ENCODE measurements at places on chromosomes 12 and 14.

DNA sequence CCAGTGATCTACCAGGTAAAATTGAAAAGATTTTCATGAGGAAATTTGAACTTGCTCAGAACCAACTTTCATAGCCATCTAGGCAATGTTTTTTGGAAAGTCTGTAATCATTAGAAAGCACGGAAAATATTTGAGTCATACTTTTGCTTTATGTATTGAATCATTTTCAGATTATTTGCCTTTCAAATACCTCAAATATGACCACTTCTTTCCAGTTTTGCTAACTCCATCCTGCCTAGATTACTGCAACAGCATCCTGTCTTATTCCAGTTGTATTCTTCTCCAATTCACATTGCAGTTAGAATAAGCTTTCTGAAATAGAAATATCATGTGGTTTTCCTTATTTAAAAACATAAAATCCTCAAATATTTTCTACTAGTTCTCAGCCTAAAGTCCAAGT is 239.8 kb upstream of the FAR2 start:
- H3K27me3 ChIP-seq = no peaks in the 10 kb centered on the region
- H3K4me3 ChIP-seq = no peak overlapping the region
- no peaks in the 10 kb centered on the region for H3K36me3 ChIP-seq
- no peak for DNase-seq
- H3K27ac ChIP-seq = no peak overlapping the region
- no peaks in the 10 kb centered on the region for H3K4me1 ChIP-seq

DNA sequence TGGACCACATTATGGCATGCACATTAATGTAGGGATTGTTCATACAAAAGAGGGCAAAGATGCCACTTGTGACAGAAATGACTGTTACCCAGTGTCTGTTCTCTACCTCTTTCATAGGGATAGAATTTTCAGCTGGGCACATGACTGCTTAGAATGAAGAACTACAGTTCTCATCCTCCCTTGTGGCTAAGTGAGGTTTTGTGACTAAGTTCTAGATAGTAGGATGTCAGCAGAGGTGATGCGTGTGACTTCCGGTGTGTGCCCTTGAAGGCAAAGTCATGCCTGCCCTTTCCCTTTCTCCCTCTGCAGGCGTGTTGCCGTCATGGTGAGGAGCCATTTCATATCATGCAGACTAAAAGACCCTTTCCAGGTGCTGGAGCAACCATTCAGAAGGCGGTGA is 99.3 kb downstream of the CACNA1C start:
- H3K36me3 ChIP-seq = no peaks in the 10 kb centered on the region
- no peak overlapping the region for H3K4me3 ChIP-seq
- peaks cover 21% of the 10 kb centered on the region for H3K4me1 ChIP-seq
- no peak for DNase-seq

DNA sequence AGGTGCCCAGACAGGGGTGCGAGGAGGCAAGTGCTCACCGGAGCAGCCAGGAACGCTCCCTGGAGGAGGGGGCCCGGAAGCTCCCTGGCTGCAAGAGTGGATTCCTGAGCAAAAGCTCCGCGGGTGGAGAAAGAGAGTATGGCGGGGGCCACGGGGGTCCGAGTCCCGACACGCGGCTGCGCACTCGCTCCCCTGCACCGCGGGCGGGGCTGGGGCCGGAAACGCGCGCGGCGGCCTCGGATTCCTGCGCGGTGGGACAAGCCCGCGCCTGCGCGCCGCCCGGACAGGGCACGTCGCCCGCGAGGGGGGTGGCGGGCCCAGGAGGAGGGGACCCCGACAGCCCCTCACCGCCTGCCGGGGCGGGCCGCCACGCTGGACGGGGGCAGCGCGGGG is 27.8 kb upstream of the GPR132 start:
- peak; percentile 92 for DNase-seq
- H3K36me3 ChIP-seq = no peaks in the 10 kb centered on the region
- H3K27ac ChIP-seq = peak overlapping the region; percentile 85
- H3K4me1 ChIP-seq = peaks cover 65% of the 10 kb centered on the region
- H3K27me3 ChIP-seq = peaks cover 23% of the 10 kb centered on the region
- peak overlapping the region; percentile 74 for H3K4me3 ChIP-seq

GRCh38 chr12:26821212-26821701 is 11.7 kb downstream of the ITPR2 start:
- no peaks in the 10 kb centered on the region for H3K36me3 ChIP-seq
- H3K27ac ChIP-seq = no peak overlapping the region
- H3K4me3 ChIP-seq = no peak overlapping the region
- H3K27me3 ChIP-seq = no peaks in the 10 kb centered on the region

DNA sequence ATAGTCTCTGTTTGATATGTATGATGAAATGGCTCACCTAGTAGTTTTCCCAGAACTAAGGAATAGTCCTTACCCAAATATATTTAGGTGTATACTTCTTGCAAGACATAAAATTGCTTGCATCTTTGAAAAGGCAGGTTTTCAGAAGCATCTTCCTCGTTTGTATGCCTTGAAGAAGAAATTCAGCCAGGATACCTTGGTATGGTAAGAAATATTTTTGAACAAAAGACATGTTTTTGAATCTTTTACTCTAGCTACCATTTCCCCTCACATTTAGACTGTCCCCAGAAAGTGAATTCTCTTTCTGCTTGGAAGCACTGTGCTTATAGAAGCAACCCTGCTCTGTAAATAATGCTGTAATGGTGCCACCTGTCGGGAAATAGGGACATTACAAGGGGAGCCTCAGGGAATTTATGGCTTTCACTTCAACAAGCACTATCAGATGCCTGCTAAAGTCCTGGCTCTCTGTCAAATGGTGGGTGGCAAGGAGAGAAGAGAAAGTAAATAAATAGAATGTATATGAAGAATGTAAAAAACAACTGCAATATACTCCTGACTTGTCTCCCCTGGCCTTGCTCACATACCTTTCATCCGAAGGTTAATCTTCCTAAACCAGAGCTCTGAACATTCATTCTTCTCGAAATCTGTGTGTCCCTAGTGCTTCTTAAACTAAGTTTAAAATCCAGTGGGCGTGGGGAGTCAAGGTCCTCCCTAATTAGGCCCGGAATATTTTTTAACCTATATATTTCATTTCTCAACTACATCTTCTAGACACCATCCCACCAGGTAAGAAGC is 6.1 kb downstream of the CCDC184 start:
- peaks cover 7% of the 10 kb centered on the region for H3K4me1 ChIP-seq
- peak; percentile 90 for DNase-seq
- no peak overlapping the region for H3K4me3 ChIP-seq
- H3K27me3 ChIP-seq = peaks cover 38% of the 10 kb centered on the region
- H3K27ac ChIP-seq = no peak overlapping the region
- H3K36me3 ChIP-seq = no peaks in the 10 kb centered on the region

DNA sequence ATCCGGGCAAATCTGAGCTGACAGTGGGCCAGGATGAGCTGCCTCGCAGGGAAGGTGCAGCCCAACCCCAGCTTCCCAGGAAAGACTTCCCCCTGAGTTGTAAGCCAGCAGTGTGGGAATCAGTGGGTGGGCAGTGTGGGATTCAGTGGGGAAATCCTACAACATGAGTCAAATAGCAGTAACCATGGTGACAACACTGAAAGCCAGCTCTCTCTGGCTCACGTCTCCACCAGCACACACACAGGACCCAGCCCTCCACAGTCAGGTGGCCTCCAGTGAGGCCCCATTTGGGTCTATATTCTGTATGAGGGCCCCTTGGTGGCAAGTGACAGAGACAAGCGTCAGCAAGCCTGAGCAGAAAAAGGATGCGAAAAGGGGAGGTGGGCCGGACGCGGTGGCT is 6.0 kb upstream of the LGALS3 start:
- H3K4me3 ChIP-seq = no peak overlapping the region
- no peaks in the 10 kb centered on the region for H3K27me3 ChIP-seq
- no peaks in the 10 kb centered on the region for H3K36me3 ChIP-seq
- peaks cover 50% of the 10 kb centered on the region for H3K4me1 ChIP-seq

- no peak for DNase-seq
- no peak overlapping the region for H3K4me3 ChIP-seq
- H3K36me3 ChIP-seq = no peaks in the 10 kb centered on the region
- H3K27me3 ChIP-seq = no peaks in the 10 kb centered on the region
- H3K27ac ChIP-seq = no peak overlapping the region
Measured at GRCh38 chr12:64256166-64256800, 34.2 kb upstream of the KICS2 start.

GRCh38 chr12:80937391-80938238 is at the start of gene LIN7A:
Gene LIN7A (minus strand): TSS chr12:80937934. CDS start chr12:80937722, 212 bp downstream.
- peak within 1 kb of the TSS; percentile 72 for H3K4me3 ChIP-seq
- peak; percentile 27 for DNase-seq
- H3K27ac ChIP-seq = peak within 1 kb of the TSS; percentile 16

DNA sequence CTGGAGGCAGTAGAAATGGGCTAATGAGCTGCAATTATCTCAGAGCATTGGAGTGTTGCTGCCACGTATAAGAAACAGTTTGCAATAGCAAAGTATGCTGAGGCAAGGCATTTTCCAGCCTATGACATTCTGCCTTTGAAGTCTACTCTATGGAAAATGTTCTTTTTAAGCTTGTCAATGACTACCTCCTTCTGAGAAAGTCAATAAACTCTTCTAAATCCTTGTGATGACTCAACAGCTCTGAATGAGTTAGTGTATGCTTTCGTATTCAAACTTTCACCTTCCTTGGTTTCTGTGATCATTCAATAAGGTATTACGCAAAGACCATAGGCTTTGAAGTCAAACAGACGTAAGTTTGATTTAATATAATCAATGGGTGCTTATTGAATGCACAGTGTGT is 111.2 kb downstream of the CAPZA3 start:
- H3K4me3 ChIP-seq = no peak overlapping the region
- no peaks in the 10 kb centered on the region for H3K27me3 ChIP-seq
- no peaks in the 10 kb centered on the region for H3K36me3 ChIP-seq
- H3K27ac ChIP-seq = no peak overlapping the region

- H3K27me3 ChIP-seq = no peaks in the 10 kb centered on the region
- peak; percentile 41 for DNase-seq
- H3K36me3 ChIP-seq = no peaks in the 10 kb centered on the region
- peak overlapping the region; percentile 76 for H3K4me3 ChIP-seq
- H3K27ac ChIP-seq = peak overlapping the region; percentile 91
Measured at GRCh38 chr12:79690142-79690637, 574 bp downstream of the PAWR start.

DNA sequence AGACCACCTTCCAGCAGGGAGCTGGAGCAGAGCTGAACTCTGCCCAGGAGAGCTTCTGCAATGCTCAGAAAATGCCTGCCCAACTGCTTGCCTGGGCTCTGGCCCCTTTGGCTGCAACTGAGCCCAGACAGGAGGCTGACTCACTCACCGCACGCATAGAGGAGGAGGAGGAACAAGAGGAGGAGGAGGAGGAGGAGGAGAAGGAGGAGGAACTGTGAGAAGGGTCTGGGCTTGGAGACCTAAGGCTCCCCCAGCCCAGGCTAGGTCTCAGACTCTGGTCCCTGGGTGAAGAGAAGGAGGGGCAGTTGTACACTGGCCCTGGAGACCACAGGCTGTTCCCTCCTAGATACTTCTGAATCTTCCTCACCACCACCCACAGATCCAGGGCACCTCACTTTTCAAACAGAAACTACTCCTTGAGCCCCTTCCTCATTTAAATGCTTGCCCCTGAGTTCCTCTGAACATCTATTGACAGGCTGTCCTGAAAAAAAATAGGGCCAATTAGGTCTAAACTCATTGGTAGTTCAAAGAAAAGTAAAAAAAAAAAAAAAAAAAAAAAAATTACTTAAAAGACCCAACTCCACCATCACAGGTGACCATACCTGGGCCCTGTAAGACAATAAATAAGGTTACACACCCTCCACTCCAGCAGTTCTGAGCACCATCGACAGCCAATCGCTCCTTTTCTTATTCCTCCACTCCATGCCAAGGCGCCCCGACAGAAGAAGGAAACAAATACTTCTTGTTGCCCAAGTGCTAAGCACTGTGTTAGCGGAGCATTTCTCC is 674 bp downstream of the VDR start:
- DNase-seq = peak; percentile 45
- no peaks in the 10 kb centered on the region for H3K36me3 ChIP-seq
- H3K27ac ChIP-seq = peak overlapping the region; percentile 87
- H3K4me1 ChIP-seq = peaks cover 60% of the 10 kb centered on the region
- H3K4me3 ChIP-seq = peak overlapping the region; percentile 68

DNA sequence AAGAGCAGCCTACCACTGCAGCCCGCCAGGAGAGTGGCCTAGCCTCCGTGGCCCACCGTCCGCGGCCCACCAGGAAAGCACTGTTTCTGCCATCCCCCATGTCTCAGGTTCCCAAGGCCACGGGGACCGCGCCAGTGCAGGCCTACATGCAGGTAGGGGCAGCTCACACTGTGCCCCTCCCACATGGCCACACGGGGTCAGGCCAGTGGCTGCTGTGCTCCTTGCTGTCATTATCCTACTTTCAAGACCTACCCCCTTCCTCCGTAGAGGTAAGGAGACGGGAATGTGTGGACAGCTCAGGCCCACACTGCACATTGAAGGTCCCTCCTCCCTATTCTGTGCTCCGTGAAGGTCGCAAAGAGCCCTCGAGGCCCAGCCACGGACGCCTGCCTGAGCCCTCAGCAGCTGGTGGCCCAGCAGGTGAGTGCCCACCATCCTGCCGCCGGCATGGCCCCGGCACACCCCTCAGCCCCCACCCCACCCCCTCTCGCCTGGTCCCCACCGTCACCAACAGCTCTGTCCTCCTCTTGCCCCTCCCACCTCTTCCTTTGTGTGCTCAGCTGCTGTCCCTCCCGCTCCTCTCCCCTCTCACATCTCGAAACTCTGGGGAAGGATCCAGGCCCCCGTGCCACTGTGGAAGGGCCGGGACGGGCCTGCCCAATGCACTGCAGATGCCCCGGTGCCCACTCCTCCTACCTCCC is 10.0 kb downstream of the DDX51 start:
- no peak for DNase-seq
- H3K4me3 ChIP-seq = no peak overlapping the region
- no peaks in the 10 kb centered on the region for H3K4me1 ChIP-seq
- H3K27ac ChIP-seq = no peak overlapping the region
- no peaks in the 10 kb centered on the region for H3K27me3 ChIP-seq

DNA sequence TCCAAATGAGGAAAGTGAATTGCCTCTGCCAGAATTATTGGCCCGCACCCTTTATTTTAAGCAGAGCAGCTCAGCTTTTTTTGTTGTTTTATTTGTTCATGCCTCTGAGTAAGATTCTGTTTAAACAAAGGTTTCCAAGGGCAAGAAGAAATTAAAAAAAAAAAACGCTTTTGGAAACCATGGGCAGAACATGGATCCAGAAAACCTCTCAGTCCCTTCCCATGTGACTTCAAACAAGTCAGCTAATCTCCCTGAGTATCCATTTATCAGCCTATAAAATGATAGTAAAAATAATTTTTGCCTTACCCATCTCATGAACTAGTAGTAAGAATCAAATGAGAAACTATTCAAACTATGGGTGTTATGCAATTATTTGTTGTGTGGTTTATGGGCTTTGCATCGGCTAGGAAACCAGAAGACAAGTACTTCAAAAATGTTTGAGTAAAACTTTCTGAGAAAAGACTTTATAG is 27.6 kb downstream of the KITLG start:
- no peak overlapping the region for H3K4me3 ChIP-seq
- H3K27ac ChIP-seq = peak overlapping the region; percentile 4
- DNase-seq = no peak
- H3K4me1 ChIP-seq = peaks cover 76% of the 10 kb centered on the region
- H3K36me3 ChIP-seq = no peaks in the 10 kb centered on the region

DNA sequence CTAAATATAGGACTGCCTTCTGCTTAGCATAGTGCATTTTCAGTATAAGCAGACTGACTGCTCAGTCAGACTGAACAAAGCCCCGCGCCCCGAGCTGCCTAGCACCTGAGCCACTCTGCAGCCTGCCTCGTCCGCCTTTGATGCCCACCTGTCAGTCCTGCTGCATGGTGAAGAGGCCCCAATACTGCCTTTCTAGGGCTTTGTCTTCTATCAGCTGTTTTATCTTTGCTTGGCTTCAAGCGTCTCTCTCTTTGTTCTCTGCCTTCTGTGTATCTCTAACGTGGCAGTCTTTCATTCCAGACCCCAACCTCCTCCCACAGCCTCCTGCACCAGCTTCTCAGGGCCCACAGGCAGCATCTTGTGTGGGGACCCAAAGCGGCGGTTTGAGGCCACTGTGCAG is 1001.0 kb downstream of the VRK1 start:
- no peak overlapping the region for H3K4me3 ChIP-seq
- no peaks in the 10 kb centered on the region for H3K36me3 ChIP-seq
- H3K27ac ChIP-seq = no peak overlapping the region
- DNase-seq = no peak
